ENCODE measurements at places on chromosomes 1 and 21. TPM values are rescaled to one million over a fixed set of nuclear protein-coding genes. Genes with fewer than 3 reads are reported as not detected.

- DNase-seq: no peak
These were observed 2.0 kb downstream of the KCNA3 start for GRCh38 chr1:110672753-110673108.

- DNase-seq: no peak
These were observed 41.8 kb downstream of the AGPAT3 start for GRCh38 chr21:43906585-43907370.

The RSPO1 gene
- 1.6 TPM for total RNA-seq

- DNase-seq: peak; percentile 30
These were observed 130.0 kb upstream of the KCNJ15 start for GRCh38 chr21:38126666-38127303.

- DNase-seq: no peak
These were observed 11.4 kb downstream of the FGR start for GRCh38 chr1:27623327-27624212.

DNA sequence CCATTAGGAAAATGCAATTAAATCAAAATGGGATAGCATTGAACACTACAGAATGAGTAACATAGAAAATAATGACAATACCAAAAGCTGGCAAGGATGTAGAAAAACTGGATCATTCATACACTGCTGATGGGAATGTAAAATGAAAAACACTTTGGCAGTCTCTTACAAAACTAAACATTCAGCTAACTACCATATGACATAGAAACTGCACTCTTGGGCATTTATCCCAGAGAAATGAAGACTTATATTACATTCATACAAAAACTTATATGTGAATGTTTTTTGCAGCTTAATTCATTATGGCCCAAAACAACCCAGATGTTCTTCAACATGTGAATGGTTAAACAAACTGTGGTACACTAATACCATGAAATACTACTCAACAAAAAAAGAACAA is 66.4 kb downstream of the ANKRD13C start:
- no peak for DNase-seq

GRCh38 chr1:8223526-8223925 is 94.4 kb upstream of the SLC45A1 start:
- no peak for DNase-seq

- DNase-seq: no peak
These were observed 4.4 kb upstream of the C4BPB start for GRCh38 chr1:207084232-207084631.

The TGFB2 gene
- total RNA-seq: 7.8 TPM

- no peak for DNase-seq
These were observed 170.3 kb downstream of the HHIPL2 start for GRCh38 chr1:222377428-222378088.

DNA sequence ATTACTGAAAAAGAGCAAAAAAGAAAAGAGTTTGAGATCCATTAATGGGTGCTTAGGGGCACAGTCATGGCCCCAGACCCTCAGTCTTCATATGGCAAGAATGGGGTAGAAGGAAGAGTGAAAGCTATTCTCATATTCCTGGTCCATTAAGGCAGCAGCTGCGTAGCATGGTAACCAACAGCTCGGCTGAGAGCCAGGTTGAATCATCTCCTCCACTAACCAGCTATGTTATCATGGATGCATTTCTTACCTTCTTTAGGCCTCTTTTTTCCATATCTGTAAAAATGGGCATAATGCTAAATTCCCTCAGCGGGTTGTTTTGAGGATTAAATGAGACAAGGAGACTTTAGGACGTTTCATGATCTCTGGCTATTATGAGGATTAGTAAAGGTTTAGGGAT is 15.0 kb upstream of the SARS1 start:
- DNase-seq: no peak

GRCh38 chr1:93820554-93821422 is 58.2 kb downstream of the DNTTIP2 start:
- DNase-seq: no peak

DNA sequence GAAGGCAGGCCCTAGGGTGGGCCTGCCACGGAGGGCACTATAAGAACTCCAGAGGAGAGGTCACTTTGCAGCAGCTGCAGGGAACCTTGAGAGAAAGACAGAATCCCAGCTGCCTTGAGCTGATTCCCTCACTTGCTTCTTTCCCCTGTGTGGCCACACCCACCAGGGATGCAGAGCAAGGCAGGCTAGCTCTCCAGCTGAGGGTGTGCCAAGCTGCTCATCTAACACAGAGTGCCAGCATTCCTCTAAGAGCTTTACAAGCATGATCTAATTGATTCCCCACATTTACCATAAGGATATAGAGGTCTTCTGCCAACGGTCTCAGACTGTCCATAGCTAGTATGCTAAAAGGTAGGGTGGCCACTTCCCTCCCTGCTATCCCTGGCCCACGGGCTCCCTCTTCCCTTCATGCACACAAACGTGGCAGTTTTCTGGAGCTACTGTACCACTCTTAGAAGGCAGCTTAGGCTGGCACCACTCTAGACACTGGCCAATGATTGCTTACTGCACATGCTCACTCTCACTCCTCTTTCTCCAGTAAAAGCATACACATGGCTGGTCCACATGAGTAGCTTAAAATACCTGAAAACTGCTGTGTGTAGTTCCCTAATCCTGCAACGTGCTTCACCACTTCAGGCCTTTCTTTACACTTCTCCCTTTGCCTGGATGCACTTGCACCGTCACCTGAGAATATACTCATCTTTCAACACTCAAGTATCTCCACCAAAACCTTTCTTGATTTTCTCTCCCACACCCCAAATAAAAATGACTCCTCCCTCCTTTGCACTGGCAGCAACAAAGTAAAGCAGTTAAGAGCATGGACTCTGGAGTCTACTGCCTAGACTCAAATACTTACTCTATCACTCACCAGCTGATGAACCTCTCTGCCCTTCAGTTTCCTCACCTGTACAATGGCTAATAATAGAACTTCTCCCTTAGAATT is 57.7 kb downstream of the DMAP1 start:
- no peak for DNase-seq

The SPRR1A gene
- not detected for total RNA-seq

- no peak for DNase-seq
These were observed 34.6 kb downstream of the CFAP57 start for GRCh38 chr1:43206600-43207228.

DNA sequence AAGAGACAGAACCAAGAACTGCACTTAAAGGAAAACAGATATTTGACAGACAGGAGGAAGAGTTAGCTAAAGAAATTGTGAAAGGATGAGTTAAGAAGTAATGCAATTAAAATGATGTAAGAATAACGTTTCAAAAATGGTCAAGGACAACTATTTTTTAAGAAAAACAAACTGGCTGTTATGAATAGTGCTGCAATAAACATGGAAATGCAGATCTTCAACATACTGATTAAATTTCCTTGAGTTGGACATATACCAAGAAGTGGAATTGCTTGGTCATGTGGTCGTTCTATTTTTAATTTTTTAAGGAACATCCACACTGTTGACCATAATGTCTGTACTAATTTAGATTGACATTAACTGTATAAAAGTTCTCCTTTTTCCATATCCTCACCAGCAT is 23.1 kb upstream of the PHTF1 start:
- DNase-seq: no peak

- no peak for DNase-seq
These were observed 5.6 kb downstream of the S100A16 start for GRCh38 chr1:153607381-153607780.

DNA sequence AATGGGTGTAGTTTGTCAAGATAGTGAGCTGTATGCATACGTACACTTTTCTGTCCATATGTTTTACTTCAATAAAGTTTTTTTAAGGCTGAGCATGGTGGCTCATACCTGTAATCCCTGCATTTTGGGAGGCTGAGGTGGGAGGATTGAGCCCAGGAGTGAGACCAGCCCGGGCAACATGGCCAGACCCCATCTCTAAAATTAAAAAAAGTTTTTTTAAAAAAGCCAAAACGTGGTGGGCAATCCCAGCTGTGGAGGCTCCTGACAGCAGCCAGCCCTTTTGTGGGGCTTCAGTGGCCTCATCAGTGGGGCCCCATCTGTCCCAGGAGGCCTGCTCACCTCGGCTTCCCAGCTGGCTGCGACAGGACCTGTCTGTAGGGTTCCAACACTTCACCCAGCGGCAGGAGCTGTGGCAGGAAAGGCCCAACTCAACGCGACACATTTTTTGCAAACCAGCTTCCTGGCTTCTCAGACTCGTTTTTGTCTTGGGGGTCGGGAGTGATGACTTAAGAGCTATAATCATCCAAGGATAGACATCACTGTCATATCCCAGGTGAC is 56.9 kb upstream of the LBR start:
- peak; percentile 3 for DNase-seq

GRCh38 chr1:109944541-109944940 is 33.9 kb downstream of the CSF1 start:
- DNase-seq: no peak

The HHAT gene
- 16.3 TPM for total RNA-seq

The KLF17 gene
- total RNA-seq: 0.80 TPM

- no peak for DNase-seq
These were observed 104.9 kb upstream of the PTGFR start for GRCh38 chr1:78385744-78386462.

DNA sequence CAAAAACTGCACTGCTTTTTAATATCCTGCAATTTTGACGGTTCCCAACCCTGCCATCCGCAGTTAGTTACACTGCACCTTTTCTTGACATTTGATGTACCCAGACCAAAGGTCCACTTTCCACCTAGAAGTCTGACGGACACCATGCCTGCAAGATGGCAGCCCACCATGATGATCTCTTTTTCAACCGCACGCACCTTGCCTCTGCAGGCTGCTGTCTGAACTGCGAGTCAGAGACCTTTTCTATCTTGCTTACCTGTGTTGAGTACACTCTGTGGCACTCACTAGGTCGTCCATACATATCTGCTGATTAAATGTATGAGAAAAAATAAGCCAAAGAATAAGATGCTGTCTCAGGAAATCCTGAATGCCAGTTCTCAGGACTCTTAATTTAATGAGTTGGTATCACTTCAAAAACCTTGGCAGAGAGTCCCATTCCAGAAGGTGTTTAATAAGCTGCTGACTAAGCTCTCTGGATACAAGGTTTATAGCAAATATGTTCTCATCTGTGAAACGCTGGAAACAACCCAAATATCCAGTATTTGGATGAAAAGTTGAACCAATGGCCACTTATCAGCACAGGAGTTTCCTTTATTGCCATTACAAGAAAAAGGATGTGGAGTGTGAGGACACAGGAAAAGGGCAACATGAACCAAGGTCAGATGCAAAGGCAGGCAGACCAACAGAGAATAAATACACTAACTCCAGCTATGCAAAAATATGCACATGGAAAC is 37.9 kb downstream of the GNG12 start:
- no peak for DNase-seq

The CCDC27 gene
- total RNA-seq: not detected

DNA sequence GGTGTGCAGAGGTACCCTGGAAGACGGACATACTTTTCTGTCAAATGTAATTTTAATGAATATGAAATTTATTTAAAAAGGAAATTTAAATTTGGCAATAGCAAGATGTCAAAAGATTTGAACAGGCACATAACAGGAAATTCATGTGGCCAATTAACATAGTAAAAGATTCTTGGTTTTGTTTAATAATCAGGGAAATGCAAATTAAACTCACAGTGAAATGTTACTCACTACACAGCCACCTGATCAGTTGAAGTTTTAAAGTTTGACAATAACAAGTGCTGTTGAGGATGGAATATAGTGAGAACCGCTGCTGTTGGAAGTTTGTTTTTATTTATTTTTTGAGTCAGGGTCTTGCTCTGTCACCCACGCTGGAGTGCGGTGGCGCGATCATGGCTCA is 63.9 kb downstream of the TEX35 start:
- DNase-seq: no peak

The NTMT2 gene
- total RNA-seq: not detected

DNA sequence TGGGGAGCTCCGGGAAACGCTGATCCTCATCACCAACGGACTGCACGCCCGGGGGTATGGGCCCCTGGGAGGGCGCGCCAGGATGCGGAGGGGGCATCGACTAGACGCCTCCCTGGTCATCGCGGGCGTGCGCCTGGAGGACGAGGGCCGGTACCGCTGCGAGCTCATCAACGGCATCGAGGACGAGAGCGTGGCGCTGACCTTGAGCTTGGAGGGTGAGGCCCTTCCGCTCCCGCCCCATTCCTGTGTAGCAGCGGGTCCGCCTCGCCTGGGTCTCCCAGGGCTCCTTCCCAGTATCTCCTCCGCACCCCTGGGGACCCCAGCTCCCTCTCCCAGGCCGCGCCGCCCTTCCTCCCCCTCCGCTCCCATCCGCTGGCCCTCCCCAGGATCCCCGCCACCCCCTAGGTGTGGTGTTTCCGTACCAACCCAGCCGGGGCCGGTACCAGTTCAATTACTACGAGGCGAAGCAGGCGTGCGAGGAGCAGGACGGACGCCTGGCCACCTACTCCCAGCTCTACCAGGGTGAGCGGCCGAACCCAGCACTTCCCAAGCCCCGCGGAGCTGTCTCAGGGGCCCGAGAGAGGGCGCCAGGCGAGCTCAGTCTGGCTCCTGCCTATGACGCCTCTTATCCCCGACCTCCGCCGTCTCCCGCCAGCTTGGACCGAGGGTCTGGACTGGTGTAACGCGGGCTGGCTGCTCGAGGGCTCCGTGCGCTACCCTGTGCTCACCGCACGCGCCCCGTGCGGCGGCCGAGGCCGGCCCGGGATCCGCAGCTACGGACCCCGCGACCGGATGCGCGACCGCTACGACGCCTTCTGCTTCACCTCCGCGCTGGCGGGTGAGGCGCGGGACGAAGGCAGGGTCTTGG is 5.0 kb downstream of the HAPLN2 start:
- DNase-seq: no peak

The KCNE2 gene
- not detected for total RNA-seq

DNA sequence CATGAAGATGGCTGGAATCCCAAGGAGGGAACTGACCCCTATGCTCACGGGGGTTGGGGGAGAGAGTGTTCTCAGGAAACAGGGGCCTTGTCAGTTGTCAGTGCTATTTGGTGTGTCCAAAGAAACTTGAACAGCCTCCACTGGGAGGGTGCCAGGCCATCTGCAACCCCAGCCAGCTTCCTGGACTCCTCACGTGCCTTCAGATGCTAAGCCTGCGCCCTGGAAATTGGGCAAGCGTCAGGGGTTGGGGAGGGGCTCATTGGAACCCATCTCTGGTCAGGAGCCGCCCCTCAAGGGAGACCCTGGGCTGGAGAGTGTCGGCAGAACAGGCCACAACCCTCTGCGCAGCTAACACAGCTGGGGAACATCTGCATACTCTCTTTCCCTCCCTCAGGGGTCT is 13.1 kb upstream of the LHX4 start:
- no peak for DNase-seq

DNA sequence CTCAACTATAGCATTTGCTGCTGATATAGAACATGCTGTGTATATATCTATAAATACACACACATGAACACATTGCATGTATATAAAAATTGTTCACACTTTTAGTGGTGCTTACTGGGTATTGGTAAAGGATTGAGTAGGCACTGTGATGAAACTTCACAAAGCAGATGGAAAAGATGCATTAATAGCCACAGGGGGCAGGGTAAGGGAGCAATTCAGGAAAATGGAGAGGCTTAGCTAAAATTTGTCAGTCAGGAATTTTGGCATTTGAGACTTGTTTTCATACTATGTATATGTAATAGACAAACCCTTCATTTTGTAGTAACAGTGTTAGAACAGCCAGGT is 633 bp upstream of the PPFIA4 start:
- DNase-seq: no peak
